ENCODE measurements at places on chromosomes 1 and 21.

GRCh38 chr1:232316864-232317263 lies 313.1 kb downstream of the SIPA1L2 start:
- no peak for DNase-seq

DNA sequence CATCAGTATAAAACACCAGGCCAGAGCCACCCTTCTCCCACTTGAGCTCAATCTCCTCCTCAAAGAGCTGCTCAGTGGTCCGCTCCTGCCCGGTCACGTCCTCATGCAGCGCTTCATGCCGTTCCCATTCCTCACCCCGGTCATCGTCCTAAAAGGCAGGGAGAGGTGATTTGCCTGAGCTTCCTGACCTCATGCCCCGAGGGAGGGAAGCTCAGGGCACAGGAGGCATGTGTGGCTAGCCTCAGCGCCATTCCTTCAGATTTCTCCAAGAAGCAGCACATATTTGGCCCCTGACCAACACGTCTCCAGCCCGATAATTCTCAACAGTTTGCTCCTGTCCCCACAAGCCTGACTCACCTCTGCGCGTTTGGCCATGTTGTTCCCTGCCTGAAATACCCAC lies 4.2 kb upstream of the GPN2 start:
- no peak for DNase-seq

DNA sequence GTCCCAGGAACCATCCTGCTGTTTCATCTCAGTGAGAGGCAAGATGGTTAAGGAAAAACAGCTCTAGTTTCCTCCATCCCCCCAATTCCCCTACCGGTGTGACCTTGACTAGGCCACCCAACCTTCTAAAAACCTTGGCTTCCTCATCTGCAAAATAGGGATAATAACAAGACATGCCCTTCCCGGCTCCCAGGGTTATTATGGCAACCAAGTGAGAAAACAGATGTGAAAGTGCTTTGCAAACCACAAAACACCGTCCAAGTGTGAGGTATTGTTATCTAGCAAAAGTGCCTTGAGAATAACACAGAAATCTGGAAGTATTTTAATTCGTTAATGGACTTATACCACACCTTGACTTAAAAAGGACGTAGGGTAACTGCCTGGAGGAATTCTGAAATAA lies 62.7 kb downstream of the ITPKB start:
- DNase-seq, result no peak

GRCh38 chr1:181424786-181425403 lies 58.4 kb upstream of the CACNA1E start:
- peak; percentile 50 for DNase-seq

DNA sequence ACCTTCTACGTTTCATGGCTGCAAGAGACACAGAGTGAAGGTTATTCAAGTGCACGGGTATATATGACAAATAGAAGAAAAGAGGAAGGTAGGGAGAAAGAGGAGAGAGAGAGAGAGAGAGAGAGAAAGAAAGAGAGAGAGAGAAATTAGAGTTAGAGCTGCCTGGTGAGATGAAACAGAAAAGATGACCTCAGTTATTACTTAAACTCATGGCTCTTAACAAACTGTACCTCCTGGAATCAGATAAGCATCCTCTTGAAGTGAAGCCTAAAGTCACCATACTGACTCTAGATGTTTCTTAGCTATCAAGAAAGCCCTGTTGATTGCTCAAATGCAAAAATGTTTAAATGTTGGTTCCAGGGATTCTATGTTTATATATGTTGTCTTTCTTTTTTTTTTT lies 597.7 kb upstream of the ZP4 start:
- DNase-seq, result no peak

GRCh38 chr1:203558064-203558760 lies 64.3 kb downstream of the OPTC start:
- no peak for DNase-seq

All from stimulated activated CD4-positive, alpha-beta T cell treated with anti-CD3 and anti-CD28 coated beads, TNF-alpha, amount 100 ng/mL, for 4 hours (primary cell).